Stimulated activated CD4-positive, alpha-beta T cell treated with anti-CD3 and anti-CD28 coated beads, TNF-alpha, amount 100 ng/mL, for 48 hours (primary cell): ENCODE measurements at places on chromosomes 2 and 18.
A peak's percentile ranks its signal among the peaks of the same experiment; 100 is the strongest.

- DNase-seq = no peak
Observed at GRCh38 chr2:136126421-136126926, 8.5 kb upstream of the CXCR4 start.

DNA sequence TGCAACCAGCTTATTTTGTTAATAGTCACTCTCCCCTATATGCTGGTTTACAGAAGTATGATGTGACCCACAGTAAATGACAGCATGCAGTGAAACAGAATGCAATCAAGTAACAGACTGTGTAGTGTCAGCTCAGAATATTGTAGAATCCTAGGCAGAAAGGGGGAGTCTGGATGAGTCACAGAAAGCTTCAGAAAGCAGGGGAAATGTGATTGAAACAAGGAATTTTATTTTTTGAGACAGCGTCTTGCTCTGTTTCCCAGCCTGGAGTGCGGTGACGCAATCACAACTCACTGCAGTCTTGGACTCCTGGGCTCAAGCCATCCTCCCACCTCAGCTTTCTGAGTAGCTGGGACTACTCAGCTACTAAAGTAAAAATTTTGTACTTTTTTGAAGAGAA, 219.9 kb upstream of the FBXO11 start:
- DNase-seq = no peak

GRCh38 chr2:230706966-230707365, 5.7 kb upstream of the CAB39 start:
- no peak for DNase-seq

- no peak for DNase-seq
Observed at GRCh38 chr2:235605312-235606003, 111.6 kb downstream of the AGAP1 start.

DNA sequence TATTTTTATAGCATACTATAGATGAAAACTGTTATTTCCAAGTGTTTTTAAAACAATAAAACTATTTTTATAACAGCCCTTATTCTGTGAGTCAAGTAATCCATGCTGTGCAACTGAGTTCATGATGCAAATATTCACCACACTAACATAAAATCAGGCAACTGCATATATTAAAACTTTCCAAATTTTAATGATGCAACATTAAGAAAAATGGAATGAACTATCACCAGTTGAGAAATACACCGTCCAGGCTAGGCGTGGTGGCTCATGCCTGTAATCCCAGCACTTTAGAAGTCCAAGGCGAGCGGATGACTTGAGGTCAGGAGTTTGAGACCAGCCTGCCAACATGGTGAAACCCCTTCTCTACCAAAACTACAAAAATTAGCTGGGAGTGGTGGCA, 114.5 kb downstream of the CDH2 start:
- no peak for DNase-seq

GRCh38 chr2:25323610-25324189, 18.0 kb downstream of the DNMT3A start:
- no peak for DNase-seq

- peak; percentile 50 for DNase-seq
Observed at GRCh38 chr2:190881598-190882410, 1.2 kb downstream of the GLS start.

- no peak for DNase-seq
Observed at GRCh38 chr2:60119778-60120177, 433.7 kb downstream of the BCL11A start.

DNA sequence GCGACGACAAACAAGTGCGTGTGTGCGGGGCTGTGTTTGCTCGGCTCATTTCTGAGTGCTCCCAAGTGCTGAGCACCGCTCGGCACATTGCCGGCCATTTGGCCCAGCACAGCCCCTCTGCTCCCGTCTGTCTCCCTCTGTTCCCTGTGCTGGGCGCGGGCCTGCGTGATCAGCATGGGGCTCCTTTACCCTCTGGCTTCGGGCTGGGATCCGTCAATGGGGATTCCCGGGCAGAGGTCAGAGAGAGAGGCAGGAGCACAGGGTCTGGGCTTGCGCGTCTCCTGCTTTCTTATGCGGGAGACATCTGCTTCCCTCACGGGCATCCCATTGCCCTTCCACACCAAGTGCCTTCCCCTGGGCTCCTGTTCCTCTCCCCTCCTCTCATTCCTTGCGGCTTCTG, 234.0 kb downstream of the ACKR3 start:
- DNase-seq = no peak

- DNase-seq = no peak
Observed at GRCh38 chr2:105179469-105180372, 61.8 kb upstream of the GPR45 start.

GRCh38 chr2:59584958-59585357, 968.5 kb downstream of the BCL11A start:
- DNase-seq = no peak

DNA sequence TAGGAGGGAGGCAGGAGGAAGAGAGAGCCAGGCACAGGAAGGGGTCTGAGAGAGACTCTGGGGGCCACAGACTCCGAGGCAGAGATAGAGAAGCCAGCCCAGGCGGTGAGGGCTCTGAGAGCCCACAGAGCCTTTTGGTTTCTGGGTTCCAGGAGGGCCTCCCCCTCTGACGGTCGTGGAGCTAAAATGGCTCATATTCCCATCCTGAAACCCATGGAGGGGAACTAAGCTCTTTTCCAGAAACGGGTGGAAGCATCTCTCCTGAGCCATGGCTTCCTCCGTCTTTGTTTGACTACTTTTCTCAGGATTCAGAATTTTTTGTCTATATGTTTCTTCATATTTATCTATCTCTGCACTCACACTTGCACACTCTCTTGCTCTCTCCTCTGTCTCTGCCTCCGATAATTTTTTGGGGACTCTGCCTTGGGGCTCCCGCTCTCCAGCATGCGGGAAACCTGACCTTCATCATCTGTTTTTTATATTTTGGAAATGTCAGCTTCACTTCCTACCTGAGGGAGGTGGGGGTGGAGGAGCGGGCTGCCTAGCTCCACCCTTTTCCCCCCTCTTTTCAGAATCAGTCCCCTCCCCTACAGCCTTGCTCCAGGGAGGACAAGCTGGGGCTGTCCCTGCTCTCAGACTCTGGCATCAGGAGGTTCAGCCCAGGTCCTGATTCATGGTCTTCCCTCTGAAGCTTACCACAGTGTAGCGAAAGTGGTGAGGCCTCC, 5.0 kb upstream of the PKDCC start:
- DNase-seq = no peak

- DNase-seq = no peak
Observed at GRCh38 chr2:121969166-121969565, 213.7 kb downstream of the TSN start.

- no peak for DNase-seq
Observed at GRCh38 chr18:11175266-11175979, 26.1 kb upstream of the PIEZO2 start.

DNA sequence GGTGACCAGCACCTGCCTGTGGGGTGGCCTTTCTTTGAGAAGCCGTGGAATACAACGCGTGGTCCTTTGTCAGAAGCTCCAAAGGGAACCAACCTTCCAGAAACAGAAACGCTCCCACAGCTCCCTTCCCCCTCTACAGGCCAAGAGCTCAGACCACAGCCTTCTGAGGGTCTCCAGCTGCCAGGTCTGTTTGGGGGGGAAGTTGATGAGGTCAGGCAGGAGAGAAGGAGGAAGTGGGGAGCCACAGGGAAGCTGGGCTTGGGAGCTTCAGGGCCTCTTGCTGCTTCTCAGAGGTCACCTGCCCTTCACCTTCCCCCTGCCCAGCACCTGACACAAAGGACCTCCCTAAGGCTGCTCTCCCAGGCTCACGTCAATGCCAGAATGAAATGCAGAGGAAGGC, 287.7 kb upstream of the ID2 start:
- DNase-seq = no peak

DNA sequence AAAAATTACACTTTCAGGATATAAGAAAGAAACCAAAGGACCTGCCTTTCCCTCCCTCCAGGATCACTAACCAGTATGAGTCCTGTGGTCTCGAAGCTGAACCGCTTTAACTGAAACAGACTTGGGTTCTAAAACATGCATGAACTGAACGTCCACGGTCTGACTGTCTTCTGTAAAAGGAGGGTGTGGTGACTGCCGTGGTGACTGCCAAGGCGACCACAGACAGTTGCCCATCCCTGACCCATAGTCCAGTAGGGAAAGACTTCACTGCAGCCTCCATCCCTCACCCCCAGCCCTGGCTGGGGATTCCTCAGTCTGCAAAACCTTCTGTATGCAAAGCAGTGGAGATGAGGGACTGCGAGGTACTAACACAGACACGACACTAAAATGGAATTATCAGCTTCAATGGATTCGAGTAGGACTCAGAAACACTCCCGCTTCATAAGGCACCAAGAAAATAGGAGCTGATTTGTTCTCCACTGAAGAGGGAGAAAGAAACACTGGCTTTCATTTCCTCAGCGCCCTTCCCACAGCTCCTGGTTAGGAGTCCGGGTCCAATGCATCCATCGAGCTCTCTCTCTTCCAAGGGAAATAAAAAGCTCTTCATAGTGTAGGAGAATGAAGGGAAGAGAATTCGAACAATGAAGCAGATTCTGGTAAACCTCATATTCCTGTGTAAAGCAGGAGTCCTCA, 197.2 kb downstream of the HDAC4 start:
- DNase-seq = no peak

- DNase-seq = peak; percentile 40
Observed at GRCh38 chr2:234550511-234551107, 53.7 kb upstream of the ARL4C start.

GRCh38 chr18:59142274-59142673, 2.6 kb downstream of the SEC11C start:
- DNase-seq = no peak

DNA sequence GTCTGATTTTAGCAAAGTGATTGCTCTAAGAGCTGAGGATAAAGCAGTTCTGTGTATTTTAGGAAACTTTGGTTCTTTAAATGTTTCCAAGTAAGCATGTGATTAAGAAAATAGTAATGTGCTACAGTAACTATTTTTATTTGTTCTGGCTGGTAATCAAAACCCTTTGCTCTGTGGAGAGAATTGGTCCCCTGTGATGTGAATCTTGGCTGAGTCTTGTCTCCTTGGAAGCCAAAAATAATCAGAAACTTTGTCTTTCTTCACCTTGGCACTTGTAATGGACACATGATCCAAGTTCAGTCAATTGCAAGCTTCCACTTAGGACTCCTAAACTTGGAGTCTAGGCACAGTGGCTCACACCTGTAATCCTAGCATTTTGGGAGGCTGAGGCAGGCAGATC, 422.7 kb upstream of the CDH20 start:
- no peak for DNase-seq

GRCh38 chr2:39718483-39718882, 52.8 kb downstream of the TMEM178A start:
- no peak for DNase-seq

GRCh38 chr18:76445741-76446232, 49.3 kb downstream of the ZNF516 start:
- DNase-seq = no peak

GRCh38 chr2:150162241-150162942, 325.1 kb downstream of the RND3 start:
- no peak for DNase-seq

DNA sequence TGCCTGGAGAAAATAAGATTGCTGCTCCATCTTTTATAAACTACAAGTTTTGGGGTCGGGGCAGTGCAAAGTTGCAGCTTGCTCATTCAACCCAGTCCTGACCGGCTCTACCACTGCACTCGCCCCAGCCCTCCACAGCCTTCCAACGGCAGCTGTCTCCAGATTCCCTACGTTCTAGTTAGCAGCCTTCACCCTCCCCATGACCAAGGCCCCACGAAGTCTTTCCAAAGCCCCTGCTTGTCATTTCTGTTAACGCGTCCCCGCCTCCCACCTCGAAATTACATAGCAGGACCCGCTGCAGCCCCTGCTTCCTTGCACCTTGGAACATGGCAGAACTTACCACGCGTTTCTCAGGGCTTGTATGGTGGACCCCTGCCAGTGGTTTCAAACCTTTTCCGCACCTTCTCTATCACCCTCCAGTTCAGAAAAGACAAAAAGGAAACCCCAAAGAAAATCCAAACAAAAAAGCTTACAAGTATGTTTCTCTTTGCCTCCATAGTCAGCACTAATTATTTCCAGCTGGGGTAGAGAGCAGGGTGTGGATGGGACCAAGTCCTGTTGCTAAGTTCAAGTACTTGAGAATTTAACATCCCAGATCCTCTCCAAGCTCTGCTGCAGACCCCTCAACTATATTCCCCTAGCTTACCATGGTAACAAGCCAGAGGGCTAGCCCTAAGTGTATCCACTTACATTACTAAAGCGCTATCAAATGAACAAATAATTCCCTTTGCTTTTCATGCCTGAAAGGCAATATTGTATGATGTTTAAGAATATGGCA, 161.5 kb downstream of the TGIF1 start:
- no peak for DNase-seq

DNA sequence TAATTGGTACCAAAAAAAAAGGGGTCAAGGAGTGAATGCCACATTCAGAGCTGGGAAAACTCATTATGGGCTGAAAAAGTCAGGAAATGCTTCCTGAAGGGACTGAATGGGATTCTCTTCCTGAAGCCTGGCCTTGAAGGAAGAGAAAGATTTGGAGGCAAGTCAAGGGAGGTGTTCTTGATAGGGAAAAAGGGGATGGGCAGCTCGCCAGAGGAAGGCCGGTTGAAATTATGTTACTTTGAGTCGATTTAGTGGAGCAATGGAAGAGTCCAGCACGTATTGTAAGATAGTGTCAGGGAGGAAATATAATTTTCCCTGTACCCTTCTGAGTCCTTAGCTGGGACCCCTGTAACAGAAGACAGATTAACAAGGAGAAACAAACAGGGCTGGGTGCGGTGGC, 115.3 kb upstream of the STPG4 start:
- no peak for DNase-seq

- no peak for DNase-seq
Observed at GRCh38 chr2:207077266-207077665, 88.5 kb downstream of the KLF7 start.

DNA sequence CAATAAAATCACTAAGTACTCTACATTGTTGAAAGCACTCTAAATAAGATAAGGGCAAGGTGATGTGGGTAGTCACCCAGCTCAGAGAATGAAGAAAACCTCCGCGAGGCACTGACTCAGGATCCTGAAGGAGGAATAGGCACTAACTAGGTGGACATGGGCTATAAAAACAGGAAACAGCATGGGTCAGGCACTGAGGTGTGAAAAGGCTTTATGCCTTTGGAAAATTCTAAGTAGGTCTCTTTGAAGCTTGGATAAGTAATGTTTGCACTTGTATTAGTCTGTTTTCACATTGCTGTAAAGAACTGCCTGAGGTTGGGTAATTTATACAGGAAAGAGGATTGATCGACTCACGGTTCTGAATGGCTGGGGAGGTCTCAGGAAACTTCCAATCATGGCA, 161.6 kb downstream of the EPHA4 start:
- no peak for DNase-seq

DNA sequence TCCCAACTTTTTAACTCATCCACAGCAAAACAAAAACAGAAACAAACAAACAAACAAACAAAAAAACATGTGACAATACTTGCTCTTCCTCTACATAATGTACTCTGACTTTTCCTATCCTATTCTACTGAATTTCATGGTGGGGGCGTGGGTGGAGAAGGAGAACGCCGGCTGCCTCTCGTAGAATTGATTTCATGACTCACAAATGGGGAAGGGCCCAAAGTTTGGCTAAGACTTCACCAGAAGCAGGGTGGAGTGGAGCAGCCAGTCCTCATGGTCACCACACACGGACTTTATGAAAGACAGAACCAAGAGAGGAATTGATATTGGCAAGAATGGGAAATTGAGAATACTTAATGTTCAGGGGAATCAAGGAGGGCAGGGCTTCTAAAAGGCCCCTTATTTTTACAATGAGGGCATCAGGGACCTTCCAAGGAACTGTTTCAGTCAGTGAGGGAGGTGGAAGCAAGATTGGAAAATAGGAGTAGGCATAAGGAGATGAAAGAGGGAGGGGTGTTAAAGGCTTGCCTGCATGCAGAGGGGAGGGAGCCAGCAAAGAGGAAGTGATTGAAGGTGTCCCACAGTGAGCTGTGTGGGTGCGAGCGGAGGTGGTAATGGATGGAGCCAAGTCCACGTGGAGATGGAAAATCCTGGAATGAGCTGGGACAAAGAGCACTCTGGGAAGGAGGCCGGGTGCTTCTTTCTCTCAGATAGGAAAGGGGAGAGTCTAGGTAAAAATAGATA, 27.9 kb downstream of the MARCHF4 start:
- DNase-seq = no peak
